ENCODE measurements at places on chromosomes 5 and 9.

GRCh38 chr9:123044586-123044985 is 11.1 kb downstream of the GPR21 start:
- DNase-seq: no peak

- DNase-seq: no peak
Observed at GRCh38 chr9:129394061-129394885, 216.2 kb upstream of the IER5L start.

GRCh38 chr5:151781201-151781600 is 9.4 kb downstream of the G3BP1 start:
- no peak for DNase-seq

DNA sequence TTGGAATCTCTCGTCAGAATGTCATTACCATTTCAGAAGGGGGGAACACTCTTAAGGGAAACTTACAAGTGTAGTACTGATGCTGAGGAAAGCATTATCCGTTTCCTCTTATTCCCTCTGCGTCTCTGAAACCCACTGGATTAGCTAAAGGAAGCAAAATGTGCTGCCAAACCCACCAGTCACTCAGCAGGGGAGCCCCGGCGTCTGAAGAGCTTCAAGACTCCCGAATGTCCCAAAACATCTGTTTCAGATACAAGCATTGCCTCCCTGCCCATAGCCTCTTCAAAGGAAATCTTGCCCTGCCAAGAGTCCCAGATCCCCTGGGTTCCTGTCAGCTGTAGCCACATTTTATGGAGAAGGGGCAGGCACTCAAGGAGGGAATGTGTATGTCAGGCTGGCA is 1.0 kb upstream of the HCN1 start:
- DNase-seq: no peak

- DNase-seq: no peak
Observed at GRCh38 chr5:39566891-39567290, 142.1 kb upstream of the DAB2 start.

- no peak for DNase-seq
Observed at GRCh38 chr9:4464911-4465513, 25.3 kb upstream of the SLC1A1 start.

GRCh38 chr9:37908698-37909186 is 4.8 kb upstream of the SLC25A51 start:
- no peak for DNase-seq

- no peak for DNase-seq
Observed at GRCh38 chr9:32915802-32916201, 85.6 kb downstream of the APTX start.

DNA sequence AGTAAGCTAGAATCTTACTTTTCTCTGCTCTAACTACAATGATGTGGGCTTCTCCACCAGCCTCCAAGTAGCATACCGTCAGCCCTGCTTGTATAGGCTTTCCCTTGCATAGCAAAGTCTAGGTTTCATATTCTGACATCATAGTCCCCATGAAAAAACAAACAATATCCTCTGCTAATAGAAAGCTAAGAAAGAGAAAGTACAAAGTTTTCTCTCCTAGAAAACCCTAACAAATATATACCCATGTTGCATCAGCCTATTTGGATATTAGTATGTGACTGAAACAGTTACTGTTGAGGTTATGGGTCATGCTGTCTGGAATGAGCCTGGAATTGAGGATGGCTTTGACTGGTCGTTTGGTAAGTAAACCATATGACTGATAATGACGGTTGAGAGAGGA is 1696.0 kb downstream of the MAT2B start:
- DNase-seq: no peak

DNA sequence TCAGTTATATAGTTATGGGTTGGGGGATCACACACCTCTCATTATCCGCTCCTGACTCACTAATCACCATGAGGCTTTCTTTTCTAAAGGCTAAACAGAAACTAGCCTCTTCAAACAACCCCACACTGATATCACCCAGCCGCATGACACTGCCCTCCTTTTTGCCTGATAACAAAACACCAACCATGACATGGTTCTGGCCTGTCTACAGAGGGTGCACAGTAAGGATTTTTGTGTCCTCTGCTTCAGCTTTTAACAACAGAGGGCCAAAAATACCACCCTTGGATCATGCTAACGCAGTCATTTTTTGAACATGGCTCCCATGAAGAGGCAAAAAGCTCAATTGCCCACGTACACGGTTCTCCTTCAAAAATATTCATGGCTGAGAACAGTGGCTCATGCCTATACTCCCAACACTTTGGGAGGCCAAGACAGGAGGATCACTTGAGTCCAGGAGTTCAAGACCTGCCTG is 4.0 kb downstream of the CMBL start:
- DNase-seq: no peak

DNA sequence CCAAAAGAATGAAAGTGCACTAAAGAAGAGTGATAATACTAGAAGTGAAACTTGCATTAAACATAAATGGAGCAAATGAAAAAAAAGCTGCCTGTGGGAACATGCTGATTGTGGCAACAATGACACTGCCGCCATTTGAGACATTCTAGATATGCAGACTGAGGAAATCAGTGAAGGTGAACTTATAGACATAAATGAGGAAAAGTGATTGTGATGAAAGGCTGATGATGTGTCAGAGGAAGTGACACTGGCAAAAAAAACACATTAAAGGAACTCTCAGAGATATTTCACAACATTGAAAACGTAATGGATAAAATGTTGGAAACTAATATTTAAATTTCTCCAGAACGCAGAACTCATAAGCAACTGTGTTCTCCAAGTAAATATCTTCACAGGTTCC is 1.2 kb downstream of the ERCC8 start:
- no peak for DNase-seq

DNA sequence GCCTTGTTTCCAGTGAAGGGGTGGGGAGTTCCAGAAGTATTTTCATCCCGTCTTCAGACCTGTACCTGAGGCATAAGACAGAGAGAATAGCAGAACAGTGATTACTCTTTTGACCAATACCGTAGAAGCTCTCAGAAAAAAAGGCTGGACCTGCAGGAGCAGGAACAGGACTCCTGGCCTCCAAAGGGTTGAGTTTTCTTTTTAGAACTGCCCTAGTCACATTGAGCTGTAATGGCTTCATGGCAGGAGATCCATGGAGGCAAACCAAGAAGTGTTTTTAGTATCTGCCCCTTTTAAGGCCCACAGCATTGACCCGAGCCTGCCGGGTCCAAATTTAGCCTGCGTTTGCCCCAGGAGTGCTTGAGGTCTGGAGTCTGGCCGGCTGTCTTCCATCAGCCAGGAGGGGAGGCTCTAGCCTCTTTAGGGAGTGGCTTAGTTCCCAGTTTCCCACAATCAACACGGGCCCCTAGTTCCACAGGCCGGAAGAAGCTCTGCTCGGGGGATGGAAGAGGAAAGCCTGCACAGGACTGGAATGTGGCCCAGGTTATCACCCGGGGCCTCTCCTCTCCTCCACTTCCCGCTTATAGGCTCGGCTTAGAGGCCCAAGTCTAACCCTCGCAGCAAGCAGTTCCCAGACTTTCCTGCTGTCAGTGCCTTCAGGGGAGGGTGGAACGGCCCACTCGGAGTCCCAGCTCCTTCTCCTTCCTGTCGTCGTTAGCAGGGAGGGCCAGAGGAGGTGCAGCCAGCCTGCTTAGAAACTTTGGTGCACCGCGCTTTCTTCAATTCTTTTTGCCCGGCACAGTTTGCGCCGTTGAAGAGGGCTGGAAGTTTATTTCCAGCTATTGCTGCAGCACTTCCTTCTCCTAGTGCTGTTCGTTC is 80.7 kb downstream of the C9orf152 start:
- DNase-seq: no peak

DNA sequence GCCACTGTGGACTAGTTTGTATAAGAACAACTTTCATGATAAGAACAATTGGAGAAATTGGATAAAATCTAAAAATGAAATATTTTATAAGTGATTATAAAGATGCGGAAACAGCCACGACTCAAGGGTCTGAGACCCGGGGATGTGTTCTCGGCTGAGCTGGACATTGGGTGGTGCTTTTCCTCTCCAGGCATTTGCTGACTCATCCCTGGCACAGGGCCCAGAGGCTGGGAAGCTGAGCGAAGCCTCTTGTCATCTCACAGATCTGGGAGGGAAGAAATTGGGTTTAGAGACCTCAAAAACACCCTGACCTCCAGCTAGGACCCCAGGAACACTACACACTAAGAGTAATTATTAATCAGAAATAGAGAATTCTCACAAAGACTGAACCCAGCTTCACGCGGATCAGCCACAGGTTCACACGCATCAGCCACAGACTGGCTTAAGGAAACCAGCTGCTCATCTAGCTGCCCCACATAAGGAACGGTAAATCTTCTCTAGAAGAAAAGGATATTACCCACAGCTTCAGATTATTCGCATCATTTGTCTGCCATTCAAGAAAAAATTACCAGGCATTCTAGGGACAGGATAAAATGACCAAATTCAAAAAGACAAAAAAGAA is 2.8 kb upstream of the OR2V1 start:
- DNase-seq: no peak

GRCh38 chr5:51881901-51882300 is 498.7 kb downstream of the ISL1 start:
- no peak for DNase-seq

DNA sequence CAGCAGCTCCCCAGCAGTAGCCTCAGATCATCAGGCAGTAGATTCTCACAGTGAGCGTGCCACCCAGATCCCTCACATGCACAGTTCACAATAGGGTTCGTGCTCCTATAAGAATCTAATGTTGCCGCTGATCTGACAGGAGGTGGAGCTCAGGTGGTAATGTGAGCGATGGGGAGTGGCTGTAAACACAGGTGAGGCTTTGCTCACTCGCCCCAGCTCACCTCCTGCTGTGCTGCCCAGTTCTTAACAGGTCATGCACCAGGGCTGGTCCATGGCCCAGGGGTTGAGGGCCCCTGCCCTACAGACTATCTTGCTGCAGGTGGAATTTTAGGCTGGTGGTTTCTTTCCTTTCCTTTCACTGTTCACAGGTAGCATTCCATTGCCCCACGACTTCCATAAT is 100.2 kb downstream of the MRPL36 start:
- DNase-seq: no peak

GRCh38 chr9:6997330-6997729 is 239.6 kb downstream of the KDM4C start:
- no peak for DNase-seq

GRCh38 chr5:175603987-175604739 is 53.7 kb upstream of the HRH2 start:
- DNase-seq: no peak

- DNase-seq: no peak
Observed at GRCh38 chr5:36237751-36238150, 4.0 kb downstream of the NADK2 start.

DNA sequence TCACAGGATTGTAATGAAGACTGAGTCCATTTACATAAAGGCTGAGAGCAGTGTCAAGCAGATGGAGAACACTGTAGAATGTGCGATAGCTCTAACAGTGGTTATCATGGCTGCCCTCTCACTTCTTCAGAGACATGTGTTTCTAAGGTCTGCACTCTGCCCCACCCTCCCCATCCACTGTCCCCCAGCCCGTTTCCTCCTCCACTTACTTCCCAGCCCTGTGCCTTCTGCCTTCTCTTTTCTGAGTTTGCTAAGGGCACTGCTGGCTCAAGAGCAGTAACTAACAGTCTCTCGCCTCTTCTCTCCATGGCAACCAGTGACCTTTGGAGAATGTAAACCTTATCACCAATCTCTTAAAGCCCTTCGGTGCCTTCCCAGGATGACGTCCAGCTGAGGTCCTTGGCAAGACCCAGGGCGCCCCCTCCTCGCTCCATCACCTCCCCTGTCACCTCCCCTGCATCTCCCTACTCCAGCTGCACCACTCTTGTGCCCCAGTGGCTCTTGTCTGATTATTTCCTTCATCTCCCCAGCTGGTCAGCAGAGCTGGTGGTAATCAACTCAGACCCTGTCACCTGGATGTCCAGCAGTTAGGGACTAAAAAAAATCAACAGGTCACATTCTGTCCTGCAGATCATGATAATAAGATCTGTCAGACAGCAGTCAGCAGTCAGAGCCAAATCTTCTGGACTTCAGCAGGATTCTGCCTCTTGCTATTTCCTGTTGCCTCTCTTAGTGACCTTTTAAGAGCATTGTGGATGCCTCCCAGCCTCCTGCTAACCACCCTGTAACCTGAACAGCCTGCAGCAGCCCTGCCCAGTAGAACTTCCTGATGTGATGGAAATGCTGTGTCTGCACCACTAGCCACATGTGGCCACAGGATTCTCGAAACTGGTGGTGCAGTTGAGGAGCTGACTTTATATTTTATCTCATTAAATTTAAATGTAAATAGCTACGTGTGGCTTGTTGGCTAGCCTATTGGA is 9.0 kb downstream of the FXN start:
- no peak for DNase-seq

GRCh38 chr9:128420060-128420650 is 502 bp upstream of the CERCAM start:
- DNase-seq: no peak

DNA sequence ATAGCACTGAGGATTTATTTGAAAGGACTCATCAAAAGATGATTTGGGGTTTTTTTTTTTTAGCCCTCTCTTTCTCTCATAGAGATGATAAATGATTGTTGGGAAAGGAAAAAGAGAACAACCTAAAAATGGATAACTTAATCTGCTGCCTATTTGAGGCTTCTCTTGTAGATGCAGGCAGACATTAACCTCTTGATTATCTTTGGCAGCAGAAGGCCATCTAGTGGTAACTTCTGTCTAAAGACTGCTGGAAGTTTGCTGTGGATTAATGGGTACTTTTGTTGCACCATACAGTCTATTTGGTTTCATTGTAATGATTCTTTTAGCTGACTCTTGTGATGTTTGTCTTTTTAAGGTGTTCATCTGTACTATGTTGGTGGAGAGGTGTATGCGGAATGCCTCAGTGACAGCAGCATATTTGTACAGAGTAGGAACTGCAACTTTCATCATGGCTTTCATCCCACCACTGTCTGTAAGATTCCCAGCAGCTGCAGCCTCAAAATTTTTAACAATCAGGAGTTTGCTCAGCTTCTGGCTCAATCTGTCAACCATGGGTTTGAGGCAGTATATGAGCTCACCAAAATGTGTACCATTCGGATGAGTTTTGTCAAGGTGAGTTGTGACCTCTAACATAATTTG is 18.8 kb downstream of the SMIM32 start:
- DNase-seq: no peak

- DNase-seq: no peak
Observed at GRCh38 chr9:126874546-126875314, 14.3 kb downstream of the ZBTB34 start.

- no peak for DNase-seq
Observed at GRCh38 chr9:98146101-98146991, 27.3 kb upstream of the TRIM14 start.

- no peak for DNase-seq
Observed at GRCh38 chr9:86659413-86660046, 287.8 kb downstream of the GAS1 start.

DNA sequence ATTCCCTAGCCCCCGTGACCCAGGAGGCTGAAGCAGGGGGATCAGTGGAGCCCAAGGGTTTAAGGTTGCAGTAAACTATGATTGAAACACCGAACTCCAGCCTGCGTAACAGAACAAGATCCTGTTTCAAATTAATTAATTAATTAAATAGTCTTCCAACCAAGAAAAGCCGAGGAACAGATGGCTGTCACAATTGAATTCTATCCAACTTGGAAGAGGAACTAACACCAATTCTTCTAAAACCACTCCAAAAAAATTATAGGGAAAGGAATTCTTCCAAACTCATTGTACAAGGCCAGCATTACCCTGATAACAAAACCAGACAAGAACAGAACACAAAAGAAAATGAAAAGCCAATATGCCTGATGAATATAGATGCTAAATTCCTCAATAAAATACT is 43.4 kb upstream of the RGS7BP start:
- no peak for DNase-seq

GRCh38 chr9:129149442-129149841 is 28.6 kb downstream of the IER5L start:
- no peak for DNase-seq
